ENCODE measurements at places on chromosomes 3 and 15. TPM values are rescaled to one million over a fixed set of nuclear protein-coding genes. Genes with fewer than 3 reads are reported as not detected.

DNA sequence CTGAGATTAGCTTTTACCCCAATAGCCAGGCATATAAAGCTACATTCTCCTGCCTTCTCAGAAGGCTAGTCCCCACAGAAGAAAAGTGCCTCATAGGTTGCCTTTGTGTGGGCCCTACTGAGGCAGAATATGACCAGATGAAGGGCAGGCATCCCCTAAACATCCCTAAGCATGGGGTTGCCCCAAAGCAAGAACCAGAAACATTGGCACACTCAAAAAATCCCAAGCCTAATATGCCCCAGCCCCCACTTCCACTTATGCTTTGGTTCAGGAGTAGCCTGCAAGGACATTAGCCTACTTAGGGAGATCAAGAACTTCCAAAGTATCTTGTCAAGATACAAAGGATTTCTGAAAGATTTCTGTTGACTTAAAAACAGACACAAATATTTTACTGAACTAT lies 29.7 kb downstream of the WHAMM start:
- no peak for DNase-seq
- no peak overlapping the region for H3K4me3 ChIP-seq
- peaks cover 31% of the 10 kb centered on the region for H3K36me3 ChIP-seq
- no peak overlapping the region for H3K27ac ChIP-seq
- peaks cover 2% of the 10 kb centered on the region for H3K4me1 ChIP-seq

GRCh38 chr3:140768941-140769340 lies 91.1 kb downstream of the TRIM42 start:
- H3K27me3 ChIP-seq: peaks cover 9% of the 10 kb centered on the region
- no peak overlapping the region for H3K4me3 ChIP-seq
- no peaks in the 10 kb centered on the region for H3K4me1 ChIP-seq
- no peak for DNase-seq
- no peak overlapping the region for H3K27ac ChIP-seq
- H3K36me3 ChIP-seq: no peaks in the 10 kb centered on the region

GRCh38 chr15:67150023-67150860 lies 84.8 kb downstream of the SMAD3 start:
- peaks cover 67% of the 10 kb centered on the region for H3K4me1 ChIP-seq
- H3K27me3 ChIP-seq: no peaks in the 10 kb centered on the region
- peak overlapping the region; percentile 91 for H3K27ac ChIP-seq
- peaks cover 2% of the 10 kb centered on the region for H3K36me3 ChIP-seq

- H3K27me3 ChIP-seq: no peaks in the 10 kb centered on the region
- peaks cover 30% of the 10 kb centered on the region for H3K4me1 ChIP-seq
- DNase-seq: no peak
- no peak overlapping the region for H3K4me3 ChIP-seq
- peaks cover 3% of the 10 kb centered on the region for H3K36me3 ChIP-seq
These were observed 626.5 kb upstream of the TBL1XR1 start for GRCh38 chr3:177823701-177824189.

DNA sequence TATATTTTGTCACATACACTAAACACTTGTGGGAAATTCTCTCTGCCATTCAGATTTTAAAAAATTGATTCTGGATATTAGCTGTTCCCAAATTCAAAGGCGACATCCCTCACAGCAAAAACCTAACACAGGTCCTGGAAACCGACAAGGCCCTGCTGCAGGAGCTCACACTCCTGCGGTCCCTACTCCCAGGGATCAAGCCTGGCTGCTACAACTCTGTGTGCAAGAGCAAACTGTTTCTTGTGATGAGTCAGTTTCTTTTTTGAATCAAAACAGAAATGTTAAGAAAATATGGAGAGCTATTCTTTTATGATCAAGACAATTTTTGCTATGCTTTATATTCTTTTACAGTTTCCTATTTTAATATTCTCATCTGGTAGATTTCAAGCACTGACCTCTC lies 51.0 kb upstream of the TJP1 start:
- DNase-seq: no peak
- H3K4me3 ChIP-seq: no peak overlapping the region
- no peaks in the 10 kb centered on the region for H3K4me1 ChIP-seq

RLBP1 gene
- not detected for total RNA-seq

PLSCR4 gene
- not detected for total RNA-seq

ZPLD1 gene
- total RNA-seq: not detected

GABRB3 gene
- not detected for total RNA-seq

DNA sequence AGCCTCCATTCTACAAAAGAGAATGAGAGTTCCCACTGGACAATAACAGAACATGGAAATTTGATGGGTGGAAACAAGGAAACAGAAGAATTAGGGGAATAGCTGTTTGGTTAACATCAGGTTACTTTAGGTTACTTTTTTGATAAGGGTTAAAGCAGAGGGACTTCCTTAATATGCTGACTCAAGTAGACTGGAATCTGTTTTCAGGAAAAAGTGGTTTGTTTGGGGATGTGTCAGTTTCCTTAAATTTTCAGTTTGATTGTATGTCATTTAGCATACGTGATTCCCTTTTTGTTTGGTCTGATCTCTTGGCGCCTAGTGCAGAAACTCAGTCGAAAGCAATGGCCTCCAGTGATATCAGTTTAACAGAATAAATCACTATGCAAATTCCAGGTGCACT lies 411.8 kb upstream of the GRM7 start:
- H3K27ac ChIP-seq: no peak overlapping the region
- no peaks in the 10 kb centered on the region for H3K27me3 ChIP-seq
- H3K4me1 ChIP-seq: no peaks in the 10 kb centered on the region
- no peak overlapping the region for H3K4me3 ChIP-seq
- DNase-seq: no peak

KLF15 gene
- 0.62 TPM for total RNA-seq

DNA sequence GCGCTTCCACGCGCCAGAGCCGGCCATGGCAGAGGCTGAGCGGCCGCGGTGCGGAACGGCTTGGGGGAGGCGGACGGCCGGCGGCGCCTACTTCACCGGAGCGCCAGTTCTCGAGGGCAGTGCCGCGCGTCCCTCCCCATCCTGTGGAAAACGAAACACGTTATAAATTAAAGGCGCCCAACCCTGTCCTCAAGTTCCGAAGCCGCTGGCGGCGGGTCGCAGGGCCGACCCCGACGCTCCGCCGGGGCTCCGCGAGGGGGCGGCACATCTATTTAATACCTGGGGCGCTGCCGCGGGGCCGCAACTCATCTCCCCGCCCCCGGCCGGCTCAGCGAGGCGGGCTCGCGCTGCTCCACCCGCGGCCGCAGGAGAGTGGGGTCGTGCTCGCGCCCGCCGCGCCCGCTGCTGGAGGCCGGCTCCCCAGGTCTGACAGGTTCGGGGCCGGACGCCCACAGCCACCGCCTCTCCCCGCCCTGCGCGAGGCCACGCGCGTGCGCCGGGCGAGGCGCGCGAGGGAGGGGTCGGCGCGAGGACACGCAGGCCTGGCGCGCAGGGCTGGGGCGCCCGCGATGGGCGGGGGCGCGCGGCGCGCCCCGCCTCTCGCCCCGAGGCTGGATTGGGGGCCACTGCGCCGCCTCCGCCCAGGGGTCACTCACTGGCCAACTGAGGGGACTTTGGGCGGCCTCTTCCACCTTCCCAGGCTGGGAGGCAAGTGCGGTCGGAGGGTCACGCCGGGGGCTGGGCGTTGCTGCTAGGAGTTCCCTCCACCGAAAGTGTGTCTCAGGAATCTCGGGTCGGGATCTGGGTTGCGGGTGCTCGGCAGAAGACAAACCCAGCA lies at the start of gene SLC30A4:
TSS of gene SLC30A4 (minus strand) at position 428 of the 838 bp plus-strand sequence. CDS start at position 27, 401 bp downstream.
- H3K27ac ChIP-seq: no peak within 1 kb of the TSS
- no peaks in the 10 kb centered on the region for H3K36me3 ChIP-seq
- peak within 1 kb of the TSS; percentile 89 for H3K4me3 ChIP-seq
- DNase-seq: peak; percentile 46
- H3K27me3 ChIP-seq: no peaks in the 10 kb centered on the region

SNX22 gene
- total RNA-seq: 0.19 TPM

GRCh38 chr3:128338536-128339330 lies 128.0 kb downstream of the DNAJB8 start:
- H3K36me3 ChIP-seq: no peaks in the 10 kb centered on the region
- H3K4me3 ChIP-seq: no peak overlapping the region
- DNase-seq: no peak
- H3K27me3 ChIP-seq: no peaks in the 10 kb centered on the region
- no peaks in the 10 kb centered on the region for H3K4me1 ChIP-seq

DNA sequence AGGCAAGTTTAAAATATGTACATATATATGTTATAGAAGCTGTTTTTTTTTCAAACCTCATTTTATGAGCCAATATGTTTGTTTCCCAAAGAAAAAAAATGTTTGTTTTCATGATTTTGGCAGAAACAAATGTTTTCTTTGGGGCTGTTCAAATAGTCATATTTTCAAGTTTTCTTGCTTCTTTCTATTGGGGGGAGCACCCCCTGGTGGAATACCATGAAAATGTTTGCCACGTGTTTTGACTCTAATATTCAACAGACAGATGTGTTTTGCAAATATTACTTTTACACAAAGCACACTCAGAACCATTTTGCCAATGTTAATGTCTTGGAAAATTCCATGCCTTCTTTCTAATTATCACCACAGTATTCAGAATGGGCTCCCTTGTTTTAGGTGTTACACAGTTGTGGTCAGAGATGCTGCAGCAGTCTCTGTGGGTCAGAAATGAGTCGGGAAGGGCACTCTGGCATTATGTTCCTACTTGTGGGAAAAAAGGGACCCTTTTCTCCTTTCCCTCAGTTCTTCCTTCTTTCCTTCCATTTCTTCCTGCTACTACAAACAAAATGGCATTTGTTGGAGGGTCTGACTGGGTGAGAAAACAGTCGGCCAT lies 817.0 kb downstream of the TUSC7 start:
- H3K4me1 ChIP-seq: no peaks in the 10 kb centered on the region
- H3K27me3 ChIP-seq: no peaks in the 10 kb centered on the region
- H3K27ac ChIP-seq: no peak overlapping the region
- no peak for DNase-seq

HTR3E gene
- not detected for total RNA-seq

DNA sequence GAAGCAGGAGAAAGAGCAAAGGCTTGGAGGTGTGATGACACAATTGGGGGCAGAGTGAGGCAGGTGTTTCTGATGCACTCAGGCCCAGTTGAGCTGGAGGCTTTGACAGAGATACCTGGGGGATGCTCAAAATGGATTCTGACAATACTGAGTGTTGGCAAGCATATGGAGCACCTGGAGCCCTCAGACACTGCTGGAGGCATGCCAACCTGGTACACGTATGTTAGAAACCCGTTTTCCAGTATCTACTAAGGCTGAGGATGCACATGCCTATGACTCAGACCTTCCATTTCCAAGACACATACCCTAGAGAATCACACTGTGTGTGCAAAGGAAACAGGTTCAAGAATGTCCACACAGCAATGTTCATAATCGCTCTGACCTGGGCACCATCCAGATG lies 58.7 kb downstream of the WNT7A start:
- peaks cover 30% of the 10 kb centered on the region for H3K36me3 ChIP-seq
- no peaks in the 10 kb centered on the region for H3K27me3 ChIP-seq
- no peak for DNase-seq
- H3K27ac ChIP-seq: no peak overlapping the region

DNA sequence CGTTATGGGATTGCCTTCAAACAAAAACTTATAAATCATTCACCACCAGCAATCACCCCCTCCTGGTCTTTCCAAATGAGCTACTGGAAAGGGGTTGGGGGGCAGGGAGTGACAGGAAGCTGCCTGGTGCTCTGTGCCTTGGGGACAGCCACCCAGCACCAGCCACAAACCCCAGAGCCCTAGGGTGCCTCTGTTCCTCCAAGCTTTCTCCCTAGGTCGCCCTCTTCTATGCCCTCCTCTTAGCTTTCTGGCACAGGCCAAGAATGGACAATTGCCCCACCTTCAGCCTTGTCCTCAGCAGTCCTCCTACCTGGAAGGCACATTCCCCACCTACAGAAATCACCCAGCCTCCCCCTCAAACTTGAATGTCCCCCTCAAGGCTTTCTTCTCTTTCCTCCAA lies 3.3 kb downstream of the OXTR start:
- H3K4me3 ChIP-seq: no peak overlapping the region
- H3K27ac ChIP-seq: no peak overlapping the region
- no peak for DNase-seq
- no peaks in the 10 kb centered on the region for H3K36me3 ChIP-seq
- H3K27me3 ChIP-seq: peaks cover 35% of the 10 kb centered on the region
- H3K4me1 ChIP-seq: peaks cover 14% of the 10 kb centered on the region

- no peak overlapping the region for H3K4me3 ChIP-seq
- H3K36me3 ChIP-seq: no peaks in the 10 kb centered on the region
- H3K27ac ChIP-seq: no peak overlapping the region
- H3K27me3 ChIP-seq: peaks cover 2% of the 10 kb centered on the region
- no peak for DNase-seq
- no peaks in the 10 kb centered on the region for H3K4me1 ChIP-seq
These were observed 59.0 kb downstream of the MAGI1 start for GRCh38 chr3:65979731-65980130.

DNA sequence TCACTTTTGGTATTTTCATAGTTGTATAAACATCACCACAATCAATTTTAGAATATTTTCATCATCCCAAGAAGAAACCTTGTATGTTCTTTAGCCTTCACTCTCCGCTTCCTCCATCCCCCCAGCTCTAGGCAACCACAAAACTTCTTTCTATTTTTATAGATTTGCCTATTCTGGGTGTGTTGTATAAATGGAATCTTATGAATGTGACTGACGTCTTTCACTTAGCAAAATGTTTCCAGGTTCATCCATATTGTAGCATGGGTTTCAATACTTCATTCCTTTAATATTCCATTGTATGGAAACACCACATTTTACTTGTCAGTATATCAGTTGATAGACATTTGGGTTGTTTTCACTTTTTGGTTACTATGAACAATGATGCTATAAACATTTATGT lies 335.8 kb upstream of the GOLIM4 start:
- no peak overlapping the region for H3K27ac ChIP-seq
- no peaks in the 10 kb centered on the region for H3K27me3 ChIP-seq
- no peaks in the 10 kb centered on the region for H3K4me1 ChIP-seq
- H3K36me3 ChIP-seq: no peaks in the 10 kb centered on the region

- H3K36me3 ChIP-seq: no peaks in the 10 kb centered on the region
- no peak overlapping the region for H3K27ac ChIP-seq
- no peak for DNase-seq
- peaks cover 31% of the 10 kb centered on the region for H3K4me1 ChIP-seq
- H3K27me3 ChIP-seq: no peaks in the 10 kb centered on the region
These were observed 137.4 kb downstream of the TGFBR2 start for GRCh38 chr3:30743641-30744317.

GRCh38 chr3:73215281-73215680 lies 153.8 kb downstream of the EBLN2 start:
- peaks cover 7% of the 10 kb centered on the region for H3K27me3 ChIP-seq
- DNase-seq: no peak
- H3K27ac ChIP-seq: no peak overlapping the region
- no peaks in the 10 kb centered on the region for H3K36me3 ChIP-seq

DNA sequence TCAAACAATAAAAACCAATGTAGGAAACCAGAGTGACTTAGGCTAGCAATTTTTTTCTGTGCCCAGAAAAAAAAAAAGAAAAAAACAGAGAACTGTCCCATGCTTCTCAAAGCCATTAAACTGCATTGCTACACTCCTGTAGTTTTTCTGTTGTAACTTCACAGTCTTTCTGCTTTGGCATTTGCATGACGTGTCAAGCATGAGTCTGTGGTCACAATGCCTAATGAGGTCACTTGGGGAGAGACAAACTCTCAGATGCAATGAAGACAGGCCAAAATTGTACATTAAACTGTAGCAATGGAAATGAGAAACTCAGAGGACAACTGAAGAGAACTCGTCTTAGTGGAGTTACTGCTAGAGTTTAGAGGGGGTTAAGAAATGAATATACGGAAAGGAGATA lies 30.8 kb downstream of the CCDC80 start:
- H3K36me3 ChIP-seq: no peaks in the 10 kb centered on the region
- no peak overlapping the region for H3K4me3 ChIP-seq
- DNase-seq: no peak
- peaks cover 13% of the 10 kb centered on the region for H3K27me3 ChIP-seq
- H3K4me1 ChIP-seq: no peaks in the 10 kb centered on the region

ARPP21 gene
- not detected for total RNA-seq
